ENCODE measurements at places on chromosomes 16 and 17.

- peak; percentile 37 for DNase-seq
These were observed 22.9 kb upstream of the ZFPM1 start for GRCh38 chr16:88430185-88430523.

- peak; percentile 52 for DNase-seq
These were observed 781 bp downstream of the ARHGDIA start for GRCh38 chr17:81870131-81870980.

DNA sequence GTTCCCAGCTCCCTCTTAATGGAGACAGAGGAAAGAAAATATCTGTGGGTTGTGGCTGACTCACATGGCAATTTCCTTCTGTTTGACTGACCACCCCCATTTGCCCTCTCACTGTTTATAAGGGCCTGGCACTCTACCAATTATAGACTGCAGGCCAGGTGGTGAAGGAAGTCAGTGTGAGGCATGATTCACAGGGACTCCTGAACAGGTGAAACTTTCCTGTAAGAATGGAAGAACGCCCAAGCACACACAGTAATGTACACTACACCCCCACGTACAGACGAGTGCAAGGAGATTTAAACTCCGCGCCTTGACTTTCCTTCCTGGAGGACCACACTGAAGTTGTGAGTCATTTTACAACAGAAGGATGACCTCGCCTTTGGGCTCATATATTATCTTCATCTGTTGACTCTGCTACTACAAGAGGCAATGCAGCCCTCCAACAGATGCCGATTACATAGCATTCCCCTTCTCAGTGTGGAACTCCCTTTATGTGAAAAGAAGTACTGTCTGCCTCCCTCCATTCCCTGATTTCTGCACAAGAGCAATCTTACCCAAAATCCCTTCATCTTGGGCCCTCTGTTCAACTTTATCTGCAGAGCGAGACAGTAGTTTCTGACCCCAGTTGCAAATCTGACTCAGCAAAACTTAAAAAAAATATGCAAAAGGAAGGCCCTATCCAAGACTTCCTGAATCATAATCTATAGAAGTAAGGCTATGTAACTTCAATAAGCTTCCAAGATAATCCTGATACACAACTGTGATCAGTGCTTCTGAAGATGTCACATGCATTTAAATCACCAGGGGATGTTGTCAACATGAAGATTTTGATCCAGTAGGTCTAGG, 163.6 kb downstream of the SHISA6 start:
- no peak for DNase-seq

DNA sequence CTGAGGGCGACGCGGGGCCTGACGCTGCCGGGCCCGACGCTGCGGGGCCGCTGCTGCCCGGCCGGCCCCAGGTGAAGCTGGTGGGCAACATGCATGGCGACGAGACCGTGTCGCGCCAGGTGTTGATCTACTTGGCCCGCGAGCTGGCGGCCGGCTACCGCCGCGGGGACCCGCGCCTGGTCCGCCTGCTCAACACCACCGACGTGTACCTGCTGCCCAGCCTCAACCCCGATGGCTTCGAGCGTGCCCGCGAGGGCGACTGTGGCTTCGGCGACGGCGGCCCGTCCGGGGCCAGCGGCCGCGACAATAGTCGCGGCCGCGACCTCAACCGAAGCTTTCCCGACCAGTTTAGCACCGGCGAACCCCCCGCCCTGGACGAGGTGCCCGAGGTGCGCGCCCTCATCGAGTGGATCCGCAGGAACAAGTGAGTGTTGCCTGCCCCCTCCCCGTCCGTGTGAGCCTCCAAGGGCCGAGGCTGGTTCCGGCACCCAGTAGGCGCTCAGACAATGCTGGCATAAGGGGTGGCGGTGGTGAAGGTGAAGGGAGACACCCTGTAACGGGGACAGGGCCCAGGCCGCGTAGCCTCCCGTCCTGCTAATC, 676 bp downstream of the CPD start:
- DNase-seq: peak; percentile 41

GRCh38 chr16:67195676-67196075, 3.3 kb upstream of the ELMO3 start:
- no peak for DNase-seq

- DNase-seq: no peak
These were observed 25.2 kb downstream of the ELAC2 start for GRCh38 chr17:12992676-12993075.

DNA sequence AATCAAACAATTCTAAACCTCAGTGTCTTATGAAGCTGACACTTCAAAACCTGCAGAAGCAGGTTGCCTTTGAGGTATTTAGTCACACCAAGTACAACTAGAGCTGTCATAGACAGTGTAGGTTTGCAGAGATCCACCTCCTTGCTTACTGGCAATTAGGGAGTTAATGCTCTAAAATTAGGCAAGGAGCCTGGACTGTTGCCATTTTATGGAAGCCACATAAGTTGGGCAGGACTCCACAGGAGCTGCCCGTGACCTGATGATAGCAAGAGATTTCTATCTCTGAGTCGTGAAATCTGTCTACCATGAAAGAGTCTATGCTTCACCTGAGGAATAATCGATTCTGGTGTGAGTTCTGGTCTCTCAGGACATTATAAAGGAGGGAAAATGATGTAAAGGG, 8.9 kb downstream of the EME1 start:
- no peak for DNase-seq

Data from CD4-positive, alpha-beta T cell treated with Interleukin-17A for 4 hours (primary cell).